ENCODE measurements at places on chromosomes 7 and 10. TPM values are rescaled to one million over a fixed set of nuclear protein-coding genes. Genes with fewer than 3 reads are reported as not detected.

PLPP4 gene
- not detected for total RNA-seq

DNA sequence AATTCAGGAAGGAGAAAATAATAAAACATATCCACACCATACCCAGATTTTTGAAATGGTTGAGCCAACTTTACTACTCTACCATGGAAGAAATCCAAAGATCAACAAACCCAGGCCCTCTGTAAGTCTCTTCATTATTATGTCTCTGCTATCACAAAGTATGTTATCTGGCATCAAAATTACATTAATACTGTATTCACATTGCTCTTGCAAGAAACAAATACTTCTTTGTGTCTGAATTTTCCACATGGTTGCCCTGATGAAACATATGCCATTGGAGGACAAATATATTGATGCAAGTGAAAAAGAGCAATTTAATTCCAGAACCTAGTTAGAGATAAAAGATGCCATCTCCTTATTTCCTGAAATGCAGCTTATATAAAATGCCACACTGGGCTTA is 204.0 kb downstream of the FZD1 start:
- no peak for DNase-seq

SPRN gene
- total RNA-seq, result under 0.01 TPM

PTPN20 gene
- 1.1 TPM for total RNA-seq

DNA sequence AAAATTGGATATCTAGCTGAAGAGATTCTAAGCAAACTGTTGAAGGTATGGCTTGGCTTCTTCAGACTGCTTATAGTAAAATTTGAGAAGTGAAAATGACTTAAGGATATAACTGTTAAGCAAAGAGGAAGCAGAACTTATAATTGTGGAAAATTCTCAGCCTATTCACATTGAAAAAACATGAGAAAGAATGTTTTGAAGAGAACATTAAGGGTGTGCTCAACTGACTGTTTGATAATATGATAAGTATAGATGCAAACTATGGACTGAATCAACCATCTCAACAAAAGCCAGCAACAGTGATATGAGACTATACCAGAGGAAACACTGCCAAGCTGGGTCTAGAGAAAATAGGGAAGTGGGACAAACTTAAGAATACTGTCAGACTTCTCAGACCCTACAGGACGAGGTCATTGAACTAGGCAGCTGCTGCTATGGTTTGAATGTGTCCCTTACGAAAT is 133.1 kb upstream of the PPP1R3A start:
- no peak for DNase-seq

DNA sequence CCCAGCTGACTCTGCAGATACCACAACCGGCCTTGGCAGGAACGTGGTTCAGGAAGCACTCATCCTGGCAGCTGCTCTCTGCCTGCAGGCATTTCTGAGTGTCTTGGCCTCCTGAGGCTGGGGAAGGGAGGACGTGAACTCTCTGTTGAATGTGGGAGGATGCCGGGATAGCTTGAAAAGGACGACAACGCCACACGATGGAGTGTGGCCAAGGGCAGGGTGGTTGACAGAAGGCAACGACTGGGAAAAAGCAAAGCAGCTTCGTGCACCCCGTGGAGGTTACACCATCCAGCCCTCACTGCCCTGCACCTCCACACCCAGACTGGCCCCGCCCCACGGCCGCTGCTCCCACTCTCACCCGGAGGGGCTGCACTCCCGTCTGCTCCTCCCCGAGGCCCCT is 466.1 kb upstream of the FOXK1 start:
- DNase-seq, result peak; percentile 13

GCK gene
- total RNA-seq, result not detected

OR9A2 gene
- total RNA-seq, result not detected
